ENCODE measurements at places on chromosomes 11 and 22. TPM values are rescaled to one million over a fixed set of nuclear protein-coding genes. Genes with fewer than 3 reads are reported as not detected.

The ROBO3 gene
- total RNA-seq, result 12.0 TPM

The CBLIF gene
- total RNA-seq, result not detected

The TRPC6 gene
- not detected for total RNA-seq

The OR4D5 gene
- total RNA-seq, result not detected

The FGF19 gene
- not detected for total RNA-seq

The KIRREL3 gene
- total RNA-seq, result not detected

The DDTL gene
- total RNA-seq, result 0.15 TPM

The AQP11 gene
- total RNA-seq, result 3.4 TPM

The RAB36 gene
- total RNA-seq, result 5.8 TPM

The DYNC2H1 gene
- 30.3 TPM for total RNA-seq

The CNTF gene
- total RNA-seq, result 3.3 TPM

The GLB1L3 gene
- under 0.01 TPM for total RNA-seq

The MED15 gene
- total RNA-seq, result 82.9 TPM

The HORMAD2 gene
- not detected for total RNA-seq

The CERK gene
- 14.8 TPM for total RNA-seq

The MICAL3 gene
- 51.3 TPM for total RNA-seq

The PEX26 gene
- 29.2 TPM for total RNA-seq

The SEPTIN3 gene
- total RNA-seq, result 18.6 TPM

The MYO7A gene
- total RNA-seq, result 0.31 TPM

The PGA5 gene
- not detected for total RNA-seq

The CBX7 gene
- total RNA-seq, result 5.8 TPM

The FJX1 gene
- total RNA-seq, result 11.4 TPM

The SIK3 gene
- 23.3 TPM for total RNA-seq

The OR6A2 gene
- total RNA-seq, result 0.69 TPM

All from melanocyte of skin (primary cell).